ENCODE measurements at places on chromosomes 1 and 21.

GRCh38 chr1:202348005-202348508, 442 bp upstream of the PPP1R12B start:
- DNase-seq, result no peak

DNA sequence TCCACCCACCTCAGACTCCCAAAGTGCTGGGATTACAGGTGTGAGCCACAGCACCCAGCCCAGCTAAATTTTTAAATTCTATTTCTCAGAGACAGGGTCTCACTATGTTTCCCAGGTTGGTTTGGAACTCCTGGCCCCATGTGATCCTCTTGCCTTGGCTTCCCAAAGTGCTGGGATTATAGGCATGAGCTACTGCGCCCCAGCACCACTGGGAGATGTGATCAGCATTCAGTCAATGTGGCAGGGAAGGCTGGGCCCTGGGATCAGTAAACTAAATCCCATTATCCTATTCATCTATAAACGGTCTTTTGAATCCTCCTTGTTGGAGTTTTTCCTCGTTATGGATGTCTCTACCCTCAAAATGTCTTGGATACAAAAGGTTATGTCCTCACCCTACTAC, 113.5 kb downstream of the PGBD5 start:
- DNase-seq, result no peak

GRCh38 chr1:194535369-194535768, 1349.0 kb upstream of the B3GALT2 start:
- no peak for DNase-seq

DNA sequence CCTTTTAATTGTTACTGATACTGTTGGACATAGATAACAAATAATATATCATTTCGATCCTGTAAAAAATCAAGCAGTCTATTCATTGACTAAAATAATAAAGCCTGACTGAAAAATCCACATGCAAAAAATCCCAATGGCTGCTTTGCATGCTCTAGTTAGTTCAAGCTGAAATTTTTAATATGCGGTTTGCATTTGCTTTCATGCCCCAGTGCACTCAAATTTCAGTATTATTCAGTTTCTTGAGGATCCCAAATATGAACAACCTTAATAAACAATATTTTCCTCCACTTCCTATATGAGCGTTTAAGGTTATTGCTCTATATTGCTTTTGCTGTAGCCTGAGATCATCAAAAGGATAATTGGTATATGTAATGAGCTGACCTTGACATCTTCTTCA, 75.1 kb upstream of the DPH5 start:
- no peak for DNase-seq

DNA sequence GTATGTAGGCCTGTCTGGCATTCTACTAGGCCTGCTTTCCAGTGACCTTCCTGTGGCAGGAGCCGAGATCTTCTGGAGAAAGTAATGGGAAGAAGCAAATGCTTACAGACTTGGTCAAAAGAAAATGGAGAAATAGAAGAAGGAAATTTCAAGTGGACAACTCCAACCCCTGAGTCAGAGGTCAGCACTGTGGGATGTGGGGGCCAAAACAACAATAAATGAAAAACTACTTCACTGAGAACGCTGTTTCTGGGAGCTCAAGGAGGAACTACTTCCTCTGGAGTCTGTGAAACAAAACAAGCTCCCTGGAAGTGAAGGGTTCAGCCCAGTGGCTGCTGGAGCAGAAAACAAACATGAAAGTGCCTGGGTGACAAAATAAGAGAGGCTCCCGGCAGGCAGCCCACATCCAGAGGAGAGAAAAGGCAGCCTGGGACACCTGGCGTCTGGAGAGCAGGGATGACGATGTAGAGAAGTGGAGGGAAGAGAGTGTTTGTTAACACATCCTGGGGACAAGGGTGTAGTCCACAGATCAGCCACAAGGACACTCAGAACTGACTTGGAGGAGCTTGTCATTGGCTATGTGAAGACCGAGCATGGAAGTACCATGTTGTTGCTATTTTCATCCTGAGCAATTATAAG, 355.2 kb downstream of the SMYD3 start:
- DNase-seq, result no peak

DNA sequence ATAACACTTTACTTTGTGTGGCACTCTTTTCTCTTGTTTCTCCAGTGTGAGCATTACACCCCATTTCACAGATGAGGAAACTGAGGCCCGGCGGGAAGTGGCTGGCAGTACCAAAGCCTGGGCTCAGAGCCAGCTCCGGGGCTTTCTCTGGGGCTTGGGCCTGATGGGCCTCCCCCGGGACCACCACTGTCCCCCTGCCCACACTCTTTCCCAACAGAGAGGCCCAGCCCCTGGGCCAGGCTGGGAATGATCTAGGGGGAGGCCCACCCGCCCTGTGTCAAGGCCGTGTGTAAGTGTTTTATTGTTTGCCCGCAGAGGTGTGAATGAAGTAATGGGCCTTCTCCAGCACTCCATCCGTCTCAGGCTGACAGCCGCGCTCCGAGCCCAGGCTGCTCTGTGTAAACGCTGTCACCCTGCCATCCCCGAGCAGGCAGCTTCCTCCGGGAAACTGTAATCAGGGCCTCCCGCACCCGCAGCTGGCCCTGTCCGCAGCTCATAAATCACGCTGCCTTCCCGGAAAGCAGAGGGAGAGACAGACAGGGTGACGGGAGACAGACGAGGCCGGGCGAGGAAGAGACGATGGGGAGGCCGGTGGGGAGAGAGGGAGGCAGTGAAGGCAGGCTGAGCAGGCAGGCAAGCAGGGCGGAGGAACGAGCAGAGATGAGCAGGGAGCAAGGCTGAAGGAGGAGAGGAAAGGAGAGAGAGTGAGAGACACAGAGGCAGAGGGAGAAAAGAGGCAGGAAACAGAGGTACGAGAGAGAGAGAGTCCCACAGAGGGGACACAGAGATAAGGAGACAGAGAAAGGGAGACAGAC, 109.7 kb upstream of the ZBTB40 start:
- DNase-seq, result no peak

DNA sequence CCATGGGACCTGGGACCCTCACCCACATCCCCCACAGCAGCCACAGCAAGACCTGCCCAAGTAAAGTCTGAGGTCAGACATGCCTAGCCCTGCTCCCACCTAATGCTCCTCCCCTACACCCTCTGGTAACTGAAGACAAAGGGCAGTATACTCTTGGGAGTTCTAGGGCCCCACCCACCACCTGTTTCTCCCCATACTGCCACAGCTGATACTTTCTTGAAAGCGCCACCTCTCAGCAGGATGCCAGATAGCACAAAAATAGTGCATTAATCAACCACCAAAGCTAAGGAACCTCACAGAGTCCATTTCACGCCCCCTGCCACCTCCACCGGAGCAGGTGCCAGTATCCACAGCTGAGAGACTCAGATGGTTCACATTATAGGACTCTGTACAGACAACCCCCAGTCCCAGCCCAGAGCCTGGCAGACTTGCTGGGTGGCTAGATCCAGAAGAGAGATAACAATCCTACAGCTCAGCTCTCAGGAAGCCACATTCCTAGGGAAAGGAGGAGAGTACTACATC, 238.1 kb downstream of the LRRC40 start:
- DNase-seq, result no peak

GRCh38 chr1:212158912-212159796, 123.6 kb downstream of the DTL start:
- DNase-seq, result no peak

- no peak for DNase-seq
Observed at GRCh38 chr1:101187297-101187696, 49.5 kb upstream of the S1PR1 start.

DNA sequence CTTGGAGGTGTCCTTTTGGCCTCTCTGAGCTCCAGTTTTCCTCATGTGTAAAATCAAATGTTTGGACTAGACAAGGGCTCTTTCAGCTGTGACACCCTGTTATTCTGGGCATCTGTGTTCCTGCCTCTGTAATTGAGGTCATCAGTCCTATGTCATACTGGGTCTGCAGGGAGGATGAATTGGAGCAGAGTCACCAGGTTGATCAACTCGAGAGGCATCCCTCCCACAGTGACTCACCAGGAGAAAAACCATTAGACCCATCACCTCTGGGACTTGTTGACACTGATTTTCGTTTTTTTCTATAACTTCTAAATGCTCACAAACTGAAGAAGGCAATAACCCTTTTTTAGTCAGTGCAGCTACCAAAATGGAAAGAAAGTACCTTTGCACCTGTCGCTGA, 82.2 kb downstream of the ST6GALNAC5 start:
- DNase-seq, result no peak

GRCh38 chr1:39098546-39099250, 72.5 kb downstream of the NDUFS5 start:
- peak; percentile 88 for DNase-seq

- no peak for DNase-seq
Observed at GRCh38 chr1:11592752-11593151, 61.5 kb downstream of the FBXO2 start.

DNA sequence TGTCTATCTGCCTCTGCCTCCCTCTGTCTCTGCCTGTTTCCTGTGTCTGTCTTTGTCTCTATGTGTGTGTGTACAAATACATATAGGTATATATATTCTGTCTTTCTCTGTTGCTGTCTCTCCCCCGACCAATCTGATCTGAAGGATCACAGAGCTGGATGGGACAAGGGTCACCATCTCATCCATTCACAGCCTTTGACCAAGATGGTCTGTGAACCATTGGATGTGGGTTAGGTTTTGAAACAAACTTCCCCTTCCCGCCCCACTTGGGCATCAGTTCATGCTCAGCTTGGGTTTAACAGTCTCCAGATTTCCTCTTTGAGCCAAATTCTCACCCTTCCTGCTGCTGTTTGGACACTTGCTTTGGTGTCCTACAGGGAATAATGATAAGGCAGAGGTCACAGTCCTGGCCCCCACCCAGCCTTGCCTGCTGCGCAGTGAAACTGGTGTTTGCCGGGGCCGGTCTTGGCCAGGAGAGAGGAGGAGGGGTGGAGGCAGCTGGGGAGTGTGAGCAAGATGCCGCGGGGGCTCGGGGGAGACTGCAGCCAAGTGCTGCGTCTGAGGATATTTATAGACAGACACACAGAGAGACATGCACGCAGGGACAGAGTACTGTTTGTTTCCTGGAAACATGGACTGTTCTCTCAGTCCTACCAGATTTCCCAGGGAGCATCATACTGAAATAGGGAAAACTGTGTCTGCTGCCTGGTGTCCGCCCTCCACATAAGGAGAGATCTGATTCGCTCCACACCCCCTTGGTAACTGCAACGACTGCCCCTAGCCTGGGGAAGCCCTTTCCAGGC, 27.0 kb upstream of the BTG2 start:
- peak; percentile 68 for DNase-seq

DNA sequence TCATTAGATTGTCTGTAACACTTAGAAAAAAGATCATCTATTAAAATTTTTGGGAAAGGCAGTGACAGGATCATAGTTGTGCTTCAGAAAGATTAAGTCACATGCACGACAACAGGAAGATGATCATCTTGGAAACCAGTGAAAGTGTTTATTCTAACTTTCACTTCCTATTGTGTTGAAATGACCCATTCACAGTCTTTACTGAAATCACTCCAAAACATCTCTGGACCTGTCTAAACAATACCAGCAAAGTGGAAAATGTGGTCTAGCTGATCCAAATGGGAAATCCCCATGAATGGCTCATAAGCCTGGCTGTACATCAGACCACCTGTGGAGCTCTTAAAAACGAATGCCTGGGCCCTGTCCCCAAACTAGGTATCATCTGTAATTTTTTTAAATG, 111.1 kb upstream of the ETV3 start:
- DNase-seq, result no peak
